ENCODE measurements at places on chromosomes 1 and 21. TPM values are rescaled to one million over a fixed set of nuclear protein-coding genes. Genes with fewer than 3 reads are reported as not detected.

GRCh38 chr1:212181015-212181882, 104.0 kb upstream of the PPP2R5A start:
- no peaks in the 10 kb centered on the region for H3K36me3 ChIP-seq
- no peaks in the 10 kb centered on the region for H3K27me3 ChIP-seq
- no peak overlapping the region for H3K27ac ChIP-seq
- H3K4me3 ChIP-seq: no peak overlapping the region
- H3K4me1 ChIP-seq: peaks cover 12% of the 10 kb centered on the region
- DNase-seq: no peak

GRCh38 chr1:59158321-59158720, 138.6 kb upstream of the FGGY start:
- H3K36me3 ChIP-seq: no peaks in the 10 kb centered on the region
- peaks cover 15% of the 10 kb centered on the region for H3K4me1 ChIP-seq
- no peak overlapping the region for H3K4me3 ChIP-seq
- no peak overlapping the region for H3K27ac ChIP-seq
- DNase-seq: no peak
- no peaks in the 10 kb centered on the region for H3K27me3 ChIP-seq

DNA sequence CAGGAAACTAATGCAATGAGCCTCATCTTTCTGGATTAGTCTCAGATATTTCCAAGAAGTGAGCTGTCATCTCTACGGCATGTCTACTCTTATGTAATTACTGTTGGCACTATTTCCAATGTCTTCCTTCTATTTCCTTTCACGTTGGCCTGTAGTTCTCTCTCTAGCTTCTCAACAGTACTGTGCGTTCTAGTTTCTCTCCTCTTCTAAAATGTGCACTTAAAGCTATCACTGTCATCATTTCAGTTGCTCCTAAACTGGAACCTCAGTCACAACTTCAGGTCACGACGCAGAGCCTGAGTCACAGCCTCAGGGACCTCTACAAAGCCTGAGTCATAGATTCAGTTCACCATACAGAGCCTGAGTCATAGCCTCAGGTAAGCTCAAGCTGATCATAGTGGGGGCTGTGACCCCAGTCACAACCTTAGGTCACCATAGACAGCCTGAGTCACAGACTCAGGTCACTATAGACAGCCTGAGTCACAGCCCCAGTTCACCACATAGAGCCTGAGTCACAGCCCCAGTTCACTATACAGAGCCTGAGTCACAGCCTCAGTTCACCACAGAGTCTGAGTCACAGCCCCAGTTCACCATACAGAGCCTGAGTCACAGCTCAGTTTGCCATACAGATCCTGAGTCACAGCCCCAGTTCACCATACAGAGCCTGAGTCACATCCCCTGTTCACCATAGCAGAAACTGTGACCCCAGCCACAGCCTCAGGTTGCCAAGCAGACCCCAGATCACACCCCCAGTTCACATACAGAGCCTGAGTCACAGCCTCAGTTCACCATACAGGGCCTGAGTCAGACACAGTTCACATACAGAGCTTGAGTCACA, 13.0 kb downstream of the WNT9A start:
- no peaks in the 10 kb centered on the region for H3K36me3 ChIP-seq
- H3K4me3 ChIP-seq: peak overlapping the region; percentile 23
- DNase-seq: peak; percentile 99
- H3K27me3 ChIP-seq: no peaks in the 10 kb centered on the region
- H3K27ac ChIP-seq: peak overlapping the region; percentile 84

DNA sequence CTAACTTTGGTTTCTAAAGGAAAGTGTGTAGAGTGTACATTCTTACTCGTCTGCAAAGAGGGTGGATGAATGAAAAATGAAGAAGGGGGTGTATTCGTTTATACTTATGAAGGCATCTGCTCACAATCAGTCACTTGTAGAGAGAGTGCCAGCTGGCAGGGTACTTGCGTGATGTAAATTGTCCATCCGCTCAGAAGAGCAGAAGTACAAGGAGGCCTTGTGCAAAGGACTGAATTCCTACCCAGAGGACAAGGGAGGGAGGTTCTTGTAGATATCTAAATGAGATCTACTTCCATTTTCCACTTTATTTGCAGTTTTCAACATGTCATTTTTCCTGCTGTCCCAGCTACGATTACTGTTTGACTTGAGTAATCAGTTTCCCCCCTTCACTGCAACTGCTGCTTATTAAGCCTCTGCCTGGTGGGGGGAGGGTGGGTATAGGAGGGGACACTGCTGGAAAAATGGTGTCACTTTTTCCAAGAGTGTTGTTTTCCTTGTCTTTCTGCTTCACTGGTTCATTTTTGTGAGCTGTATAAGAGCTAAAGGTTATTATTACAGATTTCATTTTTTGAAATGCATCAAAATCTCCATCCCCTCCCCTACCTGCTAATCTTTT, 67.3 kb downstream of the LAMC1 start:
- no peak overlapping the region for H3K27ac ChIP-seq
- no peaks in the 10 kb centered on the region for H3K27me3 ChIP-seq
- peaks cover 31% of the 10 kb centered on the region for H3K4me1 ChIP-seq
- H3K36me3 ChIP-seq: no peaks in the 10 kb centered on the region

DNA sequence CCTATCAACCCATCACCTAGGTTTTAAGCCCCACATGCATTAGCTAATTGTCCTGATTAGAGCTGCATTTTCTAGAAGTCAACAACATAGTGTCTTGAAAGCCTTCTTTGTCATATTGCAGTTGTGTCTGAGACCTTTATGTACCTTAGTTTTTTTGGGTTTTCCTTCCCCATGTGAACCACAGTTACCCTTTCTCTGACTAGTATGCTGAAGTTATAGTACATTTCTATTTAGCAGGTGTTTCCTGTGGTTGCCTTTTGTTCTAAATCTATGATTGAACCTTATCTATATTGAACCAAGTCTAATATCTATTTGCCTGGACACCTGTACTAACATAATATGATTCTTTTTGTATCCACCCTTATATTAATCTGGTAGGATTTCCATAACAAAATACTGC, 135.6 kb downstream of the ST6GALNAC3 start:
- no peak overlapping the region for H3K27ac ChIP-seq
- no peaks in the 10 kb centered on the region for H3K4me1 ChIP-seq
- H3K4me3 ChIP-seq: no peak overlapping the region

DNA sequence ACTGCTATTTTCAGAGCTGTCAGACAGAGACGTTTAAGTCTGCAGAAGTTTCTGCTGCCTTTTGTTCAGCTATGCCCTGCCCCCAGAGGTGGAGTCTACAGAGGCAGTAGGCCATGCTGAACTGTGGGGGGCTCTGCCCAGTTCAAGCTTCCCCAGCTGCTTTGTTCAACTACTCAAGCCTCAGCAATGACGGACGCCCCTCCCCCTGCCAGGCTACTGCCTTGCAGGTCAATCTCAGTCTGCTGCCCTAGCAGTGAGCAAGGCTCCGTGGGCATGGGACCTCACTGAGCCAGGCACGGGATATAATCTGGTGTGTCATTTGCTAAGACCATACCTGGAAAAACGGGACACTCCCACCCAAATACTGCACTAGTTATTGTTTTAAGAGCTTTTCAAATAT, 219.7 kb downstream of the BRINP3 start:
- no peak for DNase-seq
- no peak overlapping the region for H3K4me3 ChIP-seq

GRCh38 chr1:167706363-167706762, 15.4 kb upstream of the MPZL1 start:
- no peak overlapping the region for H3K27ac ChIP-seq
- no peaks in the 10 kb centered on the region for H3K36me3 ChIP-seq
- H3K4me1 ChIP-seq: no peaks in the 10 kb centered on the region
- DNase-seq: no peak

- no peak overlapping the region for H3K27ac ChIP-seq
- no peak for DNase-seq
- H3K36me3 ChIP-seq: no peaks in the 10 kb centered on the region
- H3K4me1 ChIP-seq: no peaks in the 10 kb centered on the region
Measured at GRCh38 chr1:165424454-165425216, 20.3 kb downstream of the RXRG start.

DNA sequence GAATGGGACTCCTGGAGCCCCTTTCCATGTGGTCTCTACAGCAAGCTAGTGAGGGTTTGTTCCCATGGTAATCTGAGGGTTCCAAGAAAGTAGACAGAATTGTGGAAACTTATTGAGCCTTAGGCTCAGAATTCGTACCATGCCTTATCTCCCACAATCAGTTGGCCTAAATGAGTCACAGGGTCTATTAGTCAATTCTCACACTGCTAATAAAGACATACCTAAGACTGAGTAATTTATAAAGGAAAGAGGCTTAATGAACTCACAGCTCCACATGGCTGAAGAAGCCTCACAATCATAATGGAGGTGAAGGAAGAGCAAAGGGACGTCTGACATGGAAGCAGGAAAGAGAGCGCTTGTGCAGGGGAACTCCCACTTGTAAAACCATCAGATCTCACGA, 106.6 kb upstream of the CXADR start:
- no peak overlapping the region for H3K4me3 ChIP-seq
- no peaks in the 10 kb centered on the region for H3K4me1 ChIP-seq
- H3K27ac ChIP-seq: no peak overlapping the region
- no peak for DNase-seq
- no peaks in the 10 kb centered on the region for H3K36me3 ChIP-seq

DNA sequence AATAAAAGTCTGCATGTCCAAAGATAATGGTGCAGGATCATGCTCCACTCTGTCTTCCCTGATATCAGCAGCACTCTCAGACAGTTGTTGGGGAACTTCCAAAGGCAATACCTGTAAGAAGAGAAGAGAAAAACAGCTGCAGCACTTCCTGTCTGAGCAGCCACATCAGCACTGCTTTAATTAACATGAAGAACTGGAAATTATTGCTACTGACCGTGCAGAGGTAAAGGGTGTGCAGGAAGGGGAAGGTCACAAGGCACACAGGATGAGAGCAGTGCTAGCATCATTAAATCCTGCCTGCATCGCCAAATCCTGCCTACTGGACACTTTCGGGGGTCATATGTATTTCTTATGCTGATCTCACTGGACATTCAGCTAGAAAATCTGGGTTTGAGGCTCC, 379.0 kb downstream of the LMX1A start:
- H3K27me3 ChIP-seq: no peaks in the 10 kb centered on the region
- no peak for DNase-seq

DNA sequence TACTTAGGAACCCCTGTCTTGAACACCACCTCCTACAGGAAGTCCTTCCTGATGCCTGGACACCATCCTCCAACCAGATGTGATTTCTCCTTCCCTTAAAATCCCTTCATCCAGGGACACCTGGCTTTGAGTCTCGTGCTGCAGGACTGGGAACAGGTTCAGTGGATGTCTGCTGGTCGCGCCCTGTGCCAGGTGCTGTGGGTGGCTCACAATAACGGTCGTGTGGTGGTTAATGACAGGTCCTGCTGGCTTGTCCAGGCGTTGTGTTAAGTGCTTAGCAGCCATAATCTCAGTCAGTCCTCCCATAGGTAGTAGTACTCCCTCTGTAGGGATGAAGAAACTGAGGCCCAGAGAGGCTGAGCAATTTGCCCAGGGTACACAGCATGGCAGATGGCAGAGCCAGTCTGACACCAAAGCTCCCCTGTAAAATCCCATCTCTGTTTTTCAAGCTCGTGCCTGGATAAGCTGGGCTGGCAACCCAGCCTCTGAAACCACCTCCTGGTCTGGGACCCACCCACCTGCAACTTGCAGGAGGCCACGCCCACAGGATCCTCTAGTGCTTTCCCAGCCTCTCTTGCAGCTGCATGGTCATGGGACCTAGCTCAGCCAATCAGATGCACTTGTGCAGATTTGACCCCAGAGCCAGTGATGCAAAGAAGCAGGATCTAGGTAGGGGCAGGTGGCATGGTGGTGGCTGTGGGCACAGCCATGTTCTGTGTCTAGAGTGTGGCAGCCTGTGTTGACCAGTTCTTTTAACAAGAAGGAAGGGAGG, 106.0 kb upstream of the IFFO2 start:
- no peaks in the 10 kb centered on the region for H3K36me3 ChIP-seq
- no peak overlapping the region for H3K4me3 ChIP-seq
- H3K27me3 ChIP-seq: no peaks in the 10 kb centered on the region
- DNase-seq: peak; percentile 8

DNA sequence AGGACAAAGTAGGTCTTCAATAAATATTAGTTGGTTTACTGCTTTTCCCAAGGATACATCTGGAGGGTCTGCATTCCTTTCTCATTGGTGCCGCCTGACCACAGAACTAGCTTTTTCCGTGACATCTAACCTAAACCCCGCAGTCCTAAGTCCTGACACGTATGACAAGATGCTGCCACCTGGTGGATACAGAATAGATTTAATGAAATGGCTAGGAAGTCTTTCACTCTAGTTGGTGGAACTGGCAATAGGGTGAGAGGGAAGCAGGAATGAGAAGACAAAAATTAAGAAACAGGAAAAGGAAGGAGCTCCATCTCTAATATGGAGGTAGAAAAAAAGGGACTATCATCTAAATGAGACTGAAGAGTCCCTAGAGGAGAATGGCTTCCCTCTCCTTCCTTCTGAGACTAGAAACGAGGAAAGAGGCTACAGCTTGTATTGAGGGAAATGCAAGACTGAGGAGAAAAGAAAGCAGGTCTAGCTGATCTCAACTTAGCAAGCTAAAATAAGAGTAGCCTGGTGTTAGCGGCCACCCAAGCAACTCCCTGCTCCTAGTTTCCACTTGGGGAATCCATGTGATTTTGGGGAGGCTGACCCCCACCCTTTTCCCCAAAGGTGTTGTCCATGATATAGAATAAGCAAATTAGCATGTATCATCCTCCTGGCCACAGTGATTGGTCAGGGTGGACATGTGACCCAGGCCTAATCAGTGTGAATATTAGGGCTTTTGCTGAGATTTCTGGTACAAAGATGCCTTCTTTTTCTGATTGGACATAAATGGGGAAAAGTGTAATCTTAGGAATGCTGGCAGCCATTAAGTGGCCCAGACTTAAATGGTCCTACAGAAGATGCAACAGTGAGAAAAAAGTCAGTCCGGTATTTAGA, 5.9 kb downstream of the RFX5 start:
- peak; percentile 75 for DNase-seq
- H3K36me3 ChIP-seq: 0 out of 2 replicates have a peak, but pooled peaks cover 10% of the 10 kb centered on the region
- H3K4me3 ChIP-seq: no peak overlapping the region
- H3K27me3 ChIP-seq: no peaks in the 10 kb centered on the region
- peak overlapping the region; percentile 12 for H3K27ac ChIP-seq
- peaks cover 20% of the 10 kb centered on the region for H3K4me1 ChIP-seq

DNA sequence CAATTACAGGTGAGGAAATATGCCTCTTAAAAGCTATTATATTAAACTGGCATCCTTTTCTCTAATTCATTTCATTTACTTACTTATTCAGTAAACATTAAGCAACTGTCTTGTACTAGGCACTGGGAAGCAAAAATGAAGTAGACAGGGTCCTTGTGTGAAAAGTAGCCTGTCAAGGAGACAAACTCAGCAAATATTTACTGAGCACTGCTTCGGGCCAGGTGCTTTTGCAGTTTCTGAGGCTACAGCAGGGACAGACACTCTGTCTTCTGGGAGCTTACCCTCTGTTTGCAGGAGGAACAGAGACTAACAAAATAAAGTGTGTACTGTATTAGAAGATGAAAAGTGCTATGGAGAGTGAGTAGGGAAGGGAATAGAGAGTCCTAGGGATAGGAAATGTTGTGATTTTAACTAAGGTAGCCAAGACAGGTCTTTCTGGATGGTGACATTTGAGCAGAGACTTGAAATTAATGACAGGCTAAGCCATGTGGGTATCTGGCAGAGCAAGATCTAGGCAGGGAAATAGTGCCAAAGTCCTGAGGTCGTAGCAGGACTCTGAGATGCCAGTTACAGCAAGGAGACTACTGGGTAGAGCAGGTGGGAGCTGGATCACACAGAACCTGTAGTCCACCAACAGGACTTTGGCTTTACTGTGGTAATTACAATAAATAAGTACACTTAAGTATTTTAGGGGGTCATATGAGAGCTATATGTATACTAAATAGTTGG, 133.0 kb downstream of the ITSN1 start:
- no peaks in the 10 kb centered on the region for H3K36me3 ChIP-seq
- H3K27ac ChIP-seq: no peak overlapping the region
- DNase-seq: no peak
- no peak overlapping the region for H3K4me3 ChIP-seq

TDRD10 gene
- not detected for total RNA-seq

FOXD2 gene
- 1.9 TPM for total RNA-seq

MCL1 gene
- 146 TPM for total RNA-seq
